ENCODE measurements at places on chromosomes 11 and 22. TPM values are rescaled to one million over a fixed set of nuclear protein-coding genes. Genes with fewer than 3 reads are reported as not detected.

MS4A6A gene
- 49.3 TPM for total RNA-seq

SEZ6L gene
- total RNA-seq, result 0.37 TPM

CRY2 gene
- 90.1 TPM for total RNA-seq

CSTF3 gene
- total RNA-seq, result 9.8 TPM

HBD gene
- not detected for total RNA-seq

NXPE4 gene
- total RNA-seq, result not detected

BACE1-AS gene
- total RNA-seq, result 8.5 TPM

CABP2 gene
- total RNA-seq, result not detected

MS4A6E gene
- total RNA-seq, result not detected
